Activated T-cell treated with anti-CD3 and anti-CD28 coated beads for 1 hour (primary cell): ENCODE measurements at places on chromosomes 1 and 21.

GRCh38 chr1:78090472-78091133 is 44.8 kb downstream of the GIPC2 start:
- DNase-seq: no peak

GRCh38 chr1:12491656-12492055 is 126.4 kb downstream of the DHRS3 start:
- DNase-seq: no peak

DNA sequence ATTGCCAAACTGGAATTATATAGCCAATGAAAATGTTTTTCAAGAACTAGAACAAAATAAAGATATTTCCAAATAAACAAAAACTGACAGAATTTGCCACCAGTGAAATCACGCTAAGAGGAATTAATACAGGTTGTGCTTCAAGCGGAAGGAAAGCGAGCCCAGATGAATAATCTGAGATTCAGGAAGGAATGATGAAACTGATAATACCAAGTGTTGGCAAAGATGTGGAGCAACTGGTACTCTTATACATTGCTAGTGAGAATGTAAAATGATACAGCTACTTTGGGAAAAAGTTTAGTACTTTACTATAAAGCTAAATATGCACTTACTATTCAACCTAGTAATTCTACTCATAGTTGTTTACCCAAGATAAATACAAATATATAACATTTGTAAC is 30.8 kb upstream of the GUCA2B start:
- DNase-seq: no peak

DNA sequence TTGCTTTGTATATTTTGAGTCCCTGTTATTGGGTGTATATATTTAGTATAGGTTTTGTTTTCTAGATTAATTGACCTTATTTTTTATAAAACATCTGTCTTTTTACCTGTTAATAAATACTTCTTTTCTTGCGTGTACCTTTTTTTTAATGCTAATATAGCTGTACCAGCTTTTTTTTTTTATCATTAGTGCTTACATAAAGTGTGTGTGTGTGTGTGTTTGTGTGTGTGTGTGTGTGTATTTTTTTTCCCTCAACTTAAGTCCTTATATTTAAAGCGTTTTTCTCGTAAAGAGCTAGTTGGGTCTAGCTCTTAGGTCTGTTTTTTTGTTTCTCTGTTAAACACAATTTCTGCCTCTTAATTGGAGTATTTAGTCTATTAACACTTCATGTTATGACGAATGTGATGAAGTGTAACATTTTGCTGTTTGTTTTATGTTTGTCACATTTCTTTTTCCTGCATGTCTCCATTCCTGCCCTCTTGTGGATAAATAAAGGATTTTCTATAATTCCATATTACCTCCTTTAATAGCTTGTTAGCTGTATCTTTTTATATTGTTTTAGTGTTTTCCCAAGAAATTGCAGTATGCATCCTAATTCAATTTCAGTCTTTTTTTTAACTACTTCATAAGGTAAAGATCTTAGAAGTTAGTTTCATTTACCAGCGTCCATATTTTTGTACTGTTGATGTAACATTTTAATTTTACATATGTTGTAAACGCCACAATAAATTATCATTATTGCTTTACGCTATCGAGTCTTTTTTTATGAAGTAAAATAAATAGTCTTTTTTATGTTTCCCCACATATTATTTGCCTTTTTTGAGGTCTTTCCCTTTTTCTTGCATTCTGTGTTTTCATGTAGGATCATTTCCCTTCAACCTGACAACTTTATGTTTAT is 4.3 kb downstream of the PRMT2 start:
- no peak for DNase-seq

GRCh38 chr1:103497404-103497803 is 28.1 kb upstream of the RNPC3 start:
- DNase-seq: no peak

GRCh38 chr1:190808035-190808434 is 330.4 kb upstream of the BRINP3 start:
- no peak for DNase-seq

GRCh38 chr1:231550448-231550781 is 21.9 kb downstream of the TSNAX start:
- no peak for DNase-seq

- DNase-seq: no peak
Observed at GRCh38 chr1:162538815-162539431, 22.6 kb upstream of the UAP1 start.

DNA sequence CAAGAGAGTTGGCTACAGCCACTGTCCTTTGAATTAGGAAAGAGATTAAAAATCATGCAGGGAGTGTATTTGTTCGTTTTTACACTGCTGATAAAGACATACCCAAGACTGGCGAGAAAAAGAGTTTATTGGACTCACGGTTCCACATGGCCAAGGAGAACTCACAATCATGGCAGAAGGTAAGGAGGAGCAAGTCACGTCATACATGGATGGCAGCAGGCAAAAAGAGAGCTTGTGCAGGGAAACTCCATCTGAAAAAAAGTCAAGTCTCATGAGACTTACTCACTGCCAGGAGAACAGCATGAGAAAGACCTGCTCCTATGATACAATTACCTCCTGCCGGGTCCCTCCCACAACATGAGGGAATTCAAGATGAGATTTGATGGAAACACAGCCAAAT is 1595.2 kb downstream of the KCNT2 start:
- DNase-seq: no peak

GRCh38 chr1:109894823-109895719 is 15.6 kb upstream of the CSF1 start:
- no peak for DNase-seq
